ENCODE measurements at places on chromosomes 7 and 10.

DNA sequence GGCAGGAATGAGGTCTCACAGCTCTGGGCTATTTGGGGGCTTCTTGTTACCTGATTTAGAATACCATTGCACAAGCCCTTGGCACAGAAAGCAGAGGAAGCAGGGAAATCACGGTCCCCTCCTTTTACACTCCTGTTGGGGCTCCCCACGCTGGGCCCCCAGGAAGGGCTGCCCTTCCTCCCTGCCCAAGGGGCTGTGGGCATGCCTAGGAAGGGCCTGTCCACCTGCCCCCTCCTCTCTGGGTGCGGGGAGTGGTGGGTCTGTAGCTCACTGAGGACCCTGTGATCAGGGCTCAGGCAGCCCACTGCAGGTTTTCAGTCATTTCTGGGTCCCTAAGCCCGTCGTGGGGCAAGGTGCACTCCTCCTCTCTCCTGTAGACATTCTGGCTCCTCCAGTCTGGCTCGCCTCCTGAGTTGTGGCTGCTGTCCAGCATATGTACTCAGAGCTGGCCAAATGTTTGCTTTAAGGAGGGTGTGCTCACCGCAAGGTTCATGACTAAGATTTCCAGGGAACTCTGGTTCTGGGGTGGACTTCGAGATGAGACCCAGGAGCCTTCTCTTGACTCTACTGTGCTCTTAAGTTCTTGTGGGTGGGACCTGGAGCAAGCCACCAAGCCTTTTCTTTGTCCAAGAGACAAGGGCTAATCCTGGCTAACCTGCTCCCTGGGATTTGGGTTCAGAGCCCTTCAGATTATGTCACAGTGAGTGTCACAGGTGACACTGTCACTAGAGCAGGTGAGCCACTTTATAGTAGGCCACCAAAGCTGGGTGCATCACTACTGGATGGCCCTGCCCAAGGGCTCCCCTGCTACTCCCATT, 56.0 kb downstream of the TACR2 start:
- no peak for DNase-seq

DNA sequence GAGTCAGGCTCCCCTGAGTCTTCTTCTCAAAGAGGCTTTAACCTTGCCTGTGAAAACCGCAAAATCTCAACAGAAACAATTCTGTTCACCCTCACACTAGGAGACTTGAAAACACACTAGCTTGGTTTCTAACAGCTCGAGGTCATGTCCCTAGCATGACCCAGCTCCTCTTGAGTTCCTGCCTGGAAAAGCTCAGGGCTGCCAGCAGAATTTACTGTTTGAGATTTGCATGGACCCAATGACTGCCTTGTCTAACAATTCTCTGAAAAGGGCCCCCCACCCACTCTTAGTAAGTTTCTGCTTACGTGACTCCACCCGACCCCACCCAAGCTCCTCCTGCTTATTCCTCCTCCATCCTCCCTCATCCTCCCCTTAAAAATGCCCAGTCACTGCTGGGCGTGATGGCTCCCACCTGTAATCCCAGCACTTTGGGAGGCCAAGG, 85.1 kb upstream of the KMT2C start:
- DNase-seq, result no peak

GRCh38 chr7:130394421-130395195, 14.3 kb downstream of the CPA1 start:
- DNase-seq, result no peak

DNA sequence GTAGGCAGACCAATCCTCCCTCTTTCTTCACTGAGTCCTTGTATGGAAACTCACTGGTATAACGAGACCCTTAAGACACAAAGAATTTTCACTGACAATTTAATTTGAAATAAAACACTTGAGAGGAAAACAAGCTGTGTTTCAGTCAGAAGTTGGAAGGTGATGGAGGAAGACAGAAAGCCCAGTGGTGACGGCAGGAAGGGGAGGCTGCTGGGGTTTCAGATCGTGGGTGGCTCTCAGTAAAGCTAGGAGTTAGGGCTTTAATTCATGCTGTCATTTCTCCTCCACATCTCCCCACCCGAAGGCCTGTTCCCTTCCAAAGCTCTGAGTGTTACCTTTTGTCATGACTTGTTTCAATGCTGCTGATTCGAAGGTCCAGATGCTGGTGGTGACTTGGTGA, 605.2 kb upstream of the DPP6 start:
- no peak for DNase-seq

GRCh38 chr10:49678827-49679479, 498 bp upstream of the C10orf53 start:
- DNase-seq, result no peak

- DNase-seq, result no peak
Observed at GRCh38 chr10:8633909-8634308, 579.4 kb downstream of the GATA3 start.

- no peak for DNase-seq
Observed at GRCh38 chr7:112298543-112299100, 92.1 kb downstream of the ZNF277 start.

DNA sequence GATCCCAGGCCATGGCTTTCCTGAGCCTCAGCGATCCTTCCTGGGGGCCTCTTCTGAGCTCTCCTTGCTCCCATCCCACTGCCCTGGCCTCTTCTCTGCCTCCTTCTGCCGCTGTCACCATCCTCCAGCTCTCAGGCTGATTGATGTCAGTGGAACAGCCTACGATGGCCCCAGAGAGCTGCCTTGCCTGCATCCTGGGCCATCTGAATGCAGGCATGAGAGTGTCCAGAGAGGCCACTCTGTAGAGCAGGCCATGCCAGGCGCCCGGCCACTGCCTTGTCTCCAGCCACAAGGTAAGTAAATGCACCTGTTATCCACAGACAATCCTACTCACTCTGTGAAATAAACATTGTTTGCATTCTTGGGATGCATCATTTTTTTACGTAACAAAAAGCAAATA, 171.4 kb upstream of the PPP2R2D start:
- DNase-seq, result no peak

DNA sequence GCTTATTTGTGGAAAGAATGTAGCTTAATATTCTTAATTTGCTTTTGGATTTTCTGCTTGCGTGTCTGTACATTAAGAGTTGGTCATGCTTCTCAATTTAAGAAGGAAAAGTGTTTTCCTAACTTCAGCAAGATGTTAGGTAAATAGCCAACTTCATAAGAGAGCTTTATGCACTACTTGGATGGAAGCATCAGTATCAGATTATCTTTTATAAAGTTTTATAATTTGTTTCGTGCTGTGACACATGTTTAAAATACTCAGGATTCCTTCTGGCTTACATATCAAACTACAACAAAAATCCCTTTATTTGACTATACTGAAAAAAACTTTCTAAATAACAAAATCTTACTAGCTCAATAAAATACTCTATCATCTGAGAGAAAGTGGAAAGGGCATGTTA, 34.8 kb upstream of the AGR2 start:
- no peak for DNase-seq

DNA sequence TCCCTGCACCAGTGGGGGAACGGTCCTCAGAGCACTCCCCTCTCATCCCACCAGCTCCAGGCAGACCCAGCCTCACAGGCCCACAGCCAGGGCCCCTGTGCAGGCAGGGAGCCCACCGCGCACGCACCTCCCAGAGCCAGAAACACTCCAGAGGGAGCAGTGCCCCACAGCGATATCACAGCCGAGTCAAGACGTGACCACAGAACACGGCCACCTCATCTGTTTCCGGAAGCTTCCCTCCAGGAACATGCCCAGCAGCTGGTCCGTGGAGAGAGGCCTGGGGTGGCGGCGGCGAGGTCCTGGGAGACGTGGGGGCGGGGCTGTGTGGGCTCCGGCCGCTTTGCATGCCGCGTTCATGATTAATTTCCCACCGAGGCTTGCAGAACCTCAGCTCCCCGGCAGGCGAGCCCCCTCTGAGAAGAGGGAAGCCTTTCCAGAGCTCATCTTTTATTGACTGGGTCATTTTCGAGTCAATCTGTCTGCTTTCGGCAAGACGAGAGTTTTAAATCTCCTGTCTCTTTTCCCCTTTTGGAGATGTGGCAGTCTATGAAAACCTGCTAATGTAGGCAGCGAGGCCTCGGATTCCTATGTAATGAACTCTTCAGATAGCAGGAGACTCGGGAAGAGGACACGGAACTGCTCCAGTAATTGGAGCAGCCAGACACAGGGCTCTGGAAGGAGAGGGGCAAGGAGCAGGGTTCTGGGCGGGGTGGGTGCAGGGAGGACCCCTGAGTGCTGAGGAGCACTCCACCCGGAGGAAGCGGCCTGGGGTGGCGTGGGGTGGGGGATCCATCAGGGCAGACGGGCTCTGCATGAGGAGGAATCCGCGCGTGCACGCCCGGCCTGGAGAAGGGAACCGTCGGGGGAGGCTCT, 242.8 kb downstream of the ELFN1 start:
- no peak for DNase-seq

DNA sequence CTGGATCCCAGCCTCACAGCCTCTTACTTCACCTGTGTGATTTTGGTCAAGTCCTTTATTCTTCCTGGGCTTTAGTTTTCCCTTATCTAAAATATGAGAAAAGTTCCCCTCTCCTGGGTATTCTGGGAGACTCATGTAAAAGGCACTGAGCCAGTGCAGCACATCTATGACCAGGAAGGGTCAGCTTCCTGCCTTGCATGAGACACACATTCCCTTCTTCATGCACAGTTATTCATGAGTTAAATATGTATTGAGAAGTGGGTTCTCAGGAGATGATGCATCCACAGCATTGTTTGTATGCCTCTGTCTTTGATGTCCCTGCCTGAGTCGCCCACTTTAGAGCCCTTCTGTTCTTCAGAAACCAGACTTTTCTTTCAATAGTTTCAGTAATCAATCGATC, 33.3 kb downstream of the EGFR start:
- DNase-seq, result no peak

DNA sequence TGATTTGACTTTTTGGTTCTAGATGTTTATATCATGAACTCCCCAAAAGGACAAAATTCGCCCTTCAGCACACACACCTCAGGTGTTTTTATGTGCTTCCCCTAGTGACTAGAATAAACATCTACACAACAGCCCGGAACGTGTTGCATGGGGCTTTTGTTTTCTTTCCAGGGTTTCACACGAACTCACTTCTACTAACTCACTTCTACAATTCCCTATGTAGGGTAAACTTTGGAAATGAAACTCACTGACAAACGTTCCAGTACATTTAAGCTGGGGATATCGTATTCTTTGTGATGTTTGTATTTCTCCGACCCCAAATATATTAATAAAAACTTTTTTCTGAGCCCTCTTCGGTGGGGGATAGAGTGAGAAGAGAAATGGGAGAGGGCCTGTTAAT, 1.4 kb downstream of the TRA2A start:
- DNase-seq, result no peak

- DNase-seq, result peak; percentile 6
Observed at GRCh38 chr10:70715853-70716795, 43.8 kb downstream of the ADAMTS14 start.

GRCh38 chr7:603152-603951, 83.7 kb upstream of the PDGFA start:
- DNase-seq, result no peak

- no peak for DNase-seq
Observed at GRCh38 chr10:26858707-26859034, 2.1 kb downstream of the ABI1 start.

GRCh38 chr7:56081626-56082340, 11.0 kb downstream of the PHKG1 start:
- no peak for DNase-seq

- DNase-seq, result no peak
Observed at GRCh38 chr7:33888166-33888565, 17.2 kb upstream of the BMPER start.

- DNase-seq, result no peak
Observed at GRCh38 chr10:123993534-123994416, 99.6 kb downstream of the CHST15 start.

- DNase-seq, result no peak
Observed at GRCh38 chr7:107785170-107785569, 17.9 kb downstream of the SLC26A3 start.

- no peak for DNase-seq
Observed at GRCh38 chr7:84021292-84021908, 173.2 kb downstream of the SEMA3A start.

- DNase-seq, result no peak
Observed at GRCh38 chr7:111855161-111855841, 293.0 kb upstream of the IMMP2L start.

GRCh38 chr10:106450966-106451365, 713.5 kb downstream of the SORCS1 start:
- DNase-seq, result no peak

GRCh38 chr10:12790270-12790669, 211.2 kb downstream of the CCDC3 start:
- no peak for DNase-seq

DNA sequence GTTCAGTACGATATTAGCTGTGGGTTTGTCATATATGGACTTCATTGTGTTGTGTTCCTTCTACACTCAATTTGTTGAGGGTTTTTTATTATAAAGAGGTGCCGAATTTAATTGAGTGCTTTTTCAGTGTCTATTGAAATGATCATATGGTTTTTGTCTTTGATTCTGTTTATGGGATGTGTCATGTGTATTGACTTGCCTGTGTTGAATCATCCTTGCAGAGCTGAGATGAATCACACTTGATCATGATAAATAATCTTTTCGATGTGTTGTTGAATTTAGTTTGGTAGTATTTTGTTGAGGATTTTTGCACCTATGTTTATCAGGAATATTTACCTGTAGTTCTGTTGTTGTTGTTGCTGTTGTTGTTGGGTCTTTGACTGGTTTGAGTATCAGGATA, 39.8 kb downstream of the ATOH7 start:
- DNase-seq, result no peak

DNA sequence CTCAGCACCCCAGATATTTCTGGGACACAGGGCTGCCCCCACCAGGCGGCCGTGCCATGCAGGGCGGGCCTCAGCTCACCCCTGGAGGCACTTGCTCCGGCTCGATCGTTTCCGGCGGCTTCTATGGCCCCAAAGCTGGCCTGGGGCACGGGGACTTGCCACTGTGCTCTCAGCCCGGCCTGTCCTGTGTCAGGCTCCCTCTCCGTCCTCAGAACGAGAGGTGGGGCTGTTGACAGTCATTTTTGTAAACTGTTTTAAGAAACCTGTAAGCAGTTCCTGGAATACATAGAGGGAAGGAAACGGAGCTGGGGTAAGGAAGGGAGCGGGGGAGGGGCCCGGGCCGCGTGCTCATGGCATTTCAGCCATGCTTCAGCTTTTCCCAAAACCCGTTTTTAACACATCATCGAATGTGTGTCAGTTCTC, 30.7 kb upstream of the PRKAR1B start:
- no peak for DNase-seq

GRCh38 chr10:129079705-129080104, 387.3 kb upstream of the MGMT start:
- DNase-seq, result no peak

GRCh38 chr7:128920913-128921582, 10.5 kb upstream of the KCP start:
- DNase-seq, result no peak

DNA sequence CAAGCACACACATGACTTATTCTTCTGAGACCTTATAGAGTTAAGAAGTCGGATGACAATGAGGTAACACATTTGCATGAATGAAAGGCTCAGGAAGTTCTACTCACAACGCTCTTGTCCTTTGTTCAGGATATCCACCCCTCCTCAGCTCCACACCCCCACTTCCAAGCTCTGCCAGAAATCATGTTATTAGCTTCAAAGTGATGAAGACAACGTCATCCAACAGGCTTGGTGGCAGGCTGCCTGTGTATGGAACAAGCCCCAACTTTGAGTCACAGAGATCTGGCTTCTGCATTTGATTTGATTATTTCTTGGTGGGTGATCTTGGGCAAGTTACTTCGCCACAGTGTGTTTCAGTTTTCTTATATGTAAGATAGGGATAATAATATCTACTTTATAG, 12.4 kb upstream of the BMPER start:
- DNase-seq, result no peak
